GM12891 (cell line): ENCODE measurements at places on chromosomes 7 and 10.

- peak; percentile 68 for DNase-seq
Measured at GRCh38 chr7:35985126-35985754, 167.8 kb upstream of the EEPD1 start.

- no peak for DNase-seq
Measured at GRCh38 chr7:105985672-105986215, 22.7 kb downstream of the CDHR3 start.

DNA sequence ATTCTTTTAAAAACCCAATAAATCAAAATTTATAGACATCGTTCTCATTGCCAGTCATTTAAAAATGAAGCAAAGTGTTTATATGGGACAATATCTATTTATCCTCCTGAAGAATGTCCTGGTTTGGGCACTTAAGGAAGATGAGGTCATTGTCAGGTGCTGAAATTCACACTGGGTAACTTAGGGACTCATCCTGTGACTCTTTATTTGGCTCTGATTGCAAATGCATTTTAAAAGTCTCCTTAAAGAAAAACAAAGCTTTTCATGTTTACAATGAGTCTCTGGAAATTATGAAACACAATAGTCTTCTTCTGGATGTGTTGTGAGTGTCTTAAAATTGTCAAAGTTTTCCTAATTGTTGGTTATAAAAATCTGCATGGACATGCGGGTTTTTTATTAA, 69.5 kb upstream of the GPR158 start:
- DNase-seq, result no peak

- DNase-seq, result no peak
Measured at GRCh38 chr10:119538632-119539358, 3.7 kb downstream of the RGS10 start.

DNA sequence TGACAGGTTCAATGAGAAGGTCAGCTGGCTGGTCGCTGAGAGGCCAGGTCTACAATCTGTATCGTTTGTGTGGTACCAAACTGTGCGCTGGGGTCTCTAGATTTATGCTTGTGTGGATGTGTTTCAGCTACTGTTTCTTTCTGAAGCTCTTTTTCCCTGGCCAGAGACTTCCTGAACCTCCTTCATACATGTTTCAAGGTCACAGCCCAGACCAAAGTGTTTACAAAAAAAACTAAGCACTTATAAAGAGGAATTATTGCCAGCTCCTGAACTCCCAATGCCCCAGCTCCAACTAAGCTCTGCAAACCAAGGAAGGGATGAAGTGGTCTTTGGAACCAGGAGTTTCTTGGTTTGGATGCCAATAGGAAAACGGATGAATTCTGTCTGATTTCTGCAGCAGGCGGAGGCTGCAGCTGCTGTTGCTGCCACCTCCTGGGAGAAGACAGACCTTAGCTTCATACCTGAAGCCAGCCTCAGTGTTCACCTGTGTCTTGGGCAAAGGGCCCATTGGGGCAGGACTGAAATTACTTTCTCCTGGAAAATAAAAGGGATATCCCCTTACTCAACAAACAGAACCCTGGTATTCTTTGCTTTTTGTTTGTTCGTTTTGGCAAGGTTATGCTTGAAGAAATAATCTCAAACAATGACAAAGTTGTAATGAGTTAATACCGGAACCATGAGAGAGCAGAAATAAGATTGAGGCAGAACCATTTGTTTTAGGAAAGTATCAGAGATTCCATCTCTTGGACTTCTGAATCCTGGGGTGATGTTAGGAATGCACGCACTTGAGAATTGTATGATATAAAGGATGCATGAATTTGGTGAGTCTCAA, 24.6 kb upstream of the MKLN1 start:
- no peak for DNase-seq

GRCh38 chr7:151309311-151309710, 32.3 kb upstream of the NUB1 start:
- DNase-seq, result no peak

DNA sequence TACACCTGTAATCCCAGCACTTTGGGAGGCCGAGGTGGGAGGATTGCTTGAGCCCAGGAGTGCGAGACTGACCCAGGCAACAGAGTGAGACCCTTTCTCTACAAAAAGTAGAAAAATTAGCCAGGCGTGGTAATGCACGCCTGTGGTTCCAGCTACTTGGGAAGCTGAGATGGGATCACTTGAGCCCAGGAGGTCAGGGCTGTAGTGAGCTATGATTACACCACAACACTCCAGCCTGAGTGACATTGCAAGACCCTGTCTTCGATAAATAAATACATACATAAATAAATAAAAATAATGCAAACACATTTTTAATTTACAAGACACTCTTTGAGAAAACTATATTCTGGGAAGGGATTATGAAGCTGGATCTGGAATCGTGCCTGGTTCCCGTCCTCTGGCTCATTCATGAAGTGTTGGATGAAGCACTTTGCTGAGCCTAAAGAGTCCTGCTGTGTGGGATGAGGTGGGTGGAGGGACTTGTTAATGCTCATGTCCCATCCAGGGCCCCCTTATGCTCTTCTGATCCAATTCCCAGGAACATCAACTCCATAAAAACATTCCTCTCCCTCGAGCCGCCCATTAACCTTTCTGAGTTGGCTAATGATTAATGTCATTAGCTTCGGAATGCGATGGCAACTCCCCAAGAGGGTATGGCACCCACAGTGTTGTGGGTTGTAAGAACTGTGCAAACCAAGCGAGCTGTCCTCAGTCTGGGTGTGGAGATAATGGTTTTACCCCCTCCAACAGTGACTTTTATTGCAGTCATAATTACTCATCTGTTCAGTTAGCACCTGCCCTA, 236.3 kb downstream of the BAMBI start:
- DNase-seq, result no peak

GRCh38 chr10:112980937-112981336, 30.9 kb downstream of the TCF7L2 start:
- DNase-seq, result no peak

GRCh38 chr7:142563470-142563869, 185.8 kb upstream of the PRSS1 start:
- no peak for DNase-seq

DNA sequence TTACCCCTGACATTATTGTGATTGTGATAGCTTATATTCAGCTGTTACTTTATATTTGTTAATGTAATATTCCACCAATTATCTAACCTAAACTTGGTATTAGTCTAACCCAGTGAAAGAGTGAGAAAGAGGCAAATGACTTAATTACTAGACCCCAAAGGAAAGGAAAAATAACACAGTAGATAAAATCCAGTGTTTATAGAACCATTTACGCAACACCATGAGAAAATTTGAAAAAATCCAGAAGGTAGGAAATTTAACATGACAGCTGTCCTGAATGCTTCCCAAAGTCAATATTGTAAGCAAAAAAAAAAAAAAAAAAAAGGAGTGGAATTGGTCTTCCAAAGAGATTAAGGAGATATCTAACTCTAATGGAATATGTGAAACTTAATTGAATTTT, 741.5 kb upstream of the GHITM start:
- no peak for DNase-seq

DNA sequence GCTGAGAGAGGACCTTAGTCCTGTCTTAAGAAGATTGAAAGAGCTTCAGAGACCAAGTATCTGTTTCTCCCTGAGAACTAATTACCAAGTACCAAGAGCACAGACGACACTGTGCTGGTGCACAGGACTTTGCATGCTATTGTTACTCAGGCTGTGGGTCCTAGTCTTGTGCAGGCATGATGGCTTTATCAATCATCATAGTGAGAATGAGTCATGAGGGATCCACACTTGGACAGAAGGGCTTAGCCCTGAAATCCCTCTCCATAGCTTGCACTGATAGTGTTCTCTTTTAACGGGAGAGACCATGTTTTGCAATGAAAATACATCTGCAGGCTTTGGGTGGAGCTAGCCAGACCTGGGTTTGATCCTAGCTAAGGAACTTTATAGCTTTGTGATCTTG, 93.3 kb downstream of the SORCS3 start:
- no peak for DNase-seq

DNA sequence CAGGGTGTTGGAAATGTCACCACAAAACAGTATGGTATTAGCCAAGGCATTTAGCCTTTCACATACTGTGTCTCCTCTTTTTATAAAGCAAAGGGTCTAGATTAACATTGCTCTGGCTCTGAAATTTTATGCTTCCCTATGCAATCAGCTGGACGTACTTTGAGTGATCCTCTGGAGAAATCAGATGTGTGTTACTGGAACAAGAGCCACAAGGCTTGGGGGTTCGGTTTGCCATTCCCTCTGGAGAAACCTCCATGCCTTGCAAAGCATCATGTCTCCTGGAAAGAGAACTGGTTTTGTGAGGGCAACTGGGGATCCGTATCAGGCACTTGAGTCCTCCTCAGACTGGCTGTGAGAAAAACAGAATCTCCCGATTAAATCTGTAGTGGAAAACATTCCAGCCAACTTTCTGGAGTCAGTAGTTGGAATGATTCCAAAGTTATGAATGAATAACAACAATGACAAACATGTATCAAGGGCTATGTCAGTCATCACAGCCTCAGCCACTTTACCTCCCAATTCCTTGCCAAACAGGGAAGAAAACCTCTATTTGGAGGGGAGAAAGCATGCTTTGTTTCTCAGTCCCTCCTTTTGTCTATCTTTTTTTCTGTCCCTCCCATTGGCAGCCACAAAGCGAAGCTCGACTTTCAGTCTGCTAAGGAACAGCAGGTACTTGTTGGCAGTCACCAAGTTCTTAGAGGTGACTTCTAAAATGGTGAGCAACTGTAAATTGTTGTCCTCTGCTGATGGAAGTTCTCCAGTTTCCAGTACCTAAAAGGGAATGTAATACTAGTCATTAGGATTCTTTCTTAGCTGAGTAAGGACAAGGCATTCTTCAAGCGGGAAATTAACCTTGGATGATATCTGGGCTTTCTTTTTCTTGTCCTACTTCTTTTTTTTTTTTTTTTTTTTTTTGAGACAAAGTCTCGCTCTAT, 864.8 kb upstream of the AUTS2 start:
- no peak for DNase-seq

DNA sequence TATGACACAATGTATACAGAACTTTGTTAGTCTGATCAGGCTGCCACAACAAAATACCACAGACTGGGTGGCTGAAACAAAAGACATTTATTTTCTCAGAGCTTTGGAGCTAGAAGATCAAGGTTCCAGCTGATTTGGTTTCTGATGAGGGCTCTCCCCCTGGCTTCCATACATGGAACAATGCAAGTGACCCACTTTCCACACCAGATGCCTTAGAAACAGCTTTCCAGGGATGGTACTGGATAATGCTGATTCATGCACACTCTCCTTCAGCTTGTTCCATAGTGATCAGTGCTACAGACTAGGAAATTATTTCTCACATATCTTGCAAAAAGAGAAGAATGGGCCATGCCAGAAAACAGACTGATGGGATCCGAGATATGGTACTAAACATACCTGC, 1274.9 kb upstream of the SORCS1 start:
- DNase-seq, result no peak

DNA sequence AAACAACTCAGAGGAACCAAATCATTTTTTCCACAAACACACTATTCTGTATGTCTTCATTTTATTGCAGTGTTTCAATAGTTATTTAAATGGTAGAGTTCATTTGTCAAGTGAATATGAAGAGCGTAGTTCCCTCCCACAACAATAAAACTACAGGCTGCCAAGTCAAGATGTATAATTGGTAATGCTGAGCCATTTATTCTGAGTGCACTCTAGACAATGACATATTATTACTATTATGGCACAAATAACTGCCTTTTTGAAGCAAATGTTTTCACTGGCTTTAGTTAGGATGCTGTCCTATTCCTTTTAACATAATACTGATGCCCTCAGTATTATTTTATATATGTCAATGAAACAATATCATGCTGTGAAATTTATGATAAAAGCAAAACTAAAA, 102.7 kb upstream of the PCDH15 start:
- no peak for DNase-seq

DNA sequence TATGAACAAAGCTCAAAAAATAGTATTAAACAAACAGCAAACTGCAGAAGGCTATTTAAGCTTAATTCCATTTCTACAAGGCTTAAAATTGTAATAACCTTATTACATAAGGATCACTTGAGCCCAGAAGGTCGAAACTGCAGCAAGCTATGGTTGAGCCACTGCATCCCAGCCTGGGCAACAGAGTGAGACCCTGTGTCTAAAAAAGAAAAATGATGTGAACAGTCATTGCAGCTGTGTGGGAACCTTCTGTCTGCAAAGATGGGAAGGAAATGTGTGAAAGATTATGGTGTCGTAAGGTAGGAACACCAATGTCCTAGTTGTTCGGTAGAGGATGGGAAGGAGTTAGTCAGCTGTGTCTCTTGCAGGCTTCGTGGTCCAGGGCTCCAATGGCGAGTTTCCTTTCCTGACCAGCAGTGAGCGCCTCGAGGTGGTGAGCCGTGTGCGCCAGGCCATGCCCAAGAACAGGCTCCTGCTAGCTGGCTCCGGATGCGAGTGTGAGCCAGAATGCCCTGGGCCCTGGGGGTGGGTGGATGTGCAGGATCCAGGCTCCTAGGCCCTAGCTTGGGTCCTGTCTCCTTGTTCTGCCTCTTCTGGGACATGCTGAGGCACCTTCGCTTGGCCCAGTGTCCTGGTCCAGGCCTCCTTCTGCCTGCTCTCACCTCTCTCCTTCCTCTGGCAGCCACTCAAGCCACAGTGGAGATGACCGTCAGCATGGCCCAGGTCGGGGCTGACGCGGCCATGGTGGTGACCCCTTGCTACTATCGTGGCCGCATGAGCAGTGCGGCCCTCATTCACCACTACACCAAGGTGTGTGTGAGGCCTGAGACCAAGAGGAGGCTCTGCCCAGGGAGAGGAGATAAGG, 9.1 kb downstream of the C10orf62 start:
- DNase-seq, result no peak

DNA sequence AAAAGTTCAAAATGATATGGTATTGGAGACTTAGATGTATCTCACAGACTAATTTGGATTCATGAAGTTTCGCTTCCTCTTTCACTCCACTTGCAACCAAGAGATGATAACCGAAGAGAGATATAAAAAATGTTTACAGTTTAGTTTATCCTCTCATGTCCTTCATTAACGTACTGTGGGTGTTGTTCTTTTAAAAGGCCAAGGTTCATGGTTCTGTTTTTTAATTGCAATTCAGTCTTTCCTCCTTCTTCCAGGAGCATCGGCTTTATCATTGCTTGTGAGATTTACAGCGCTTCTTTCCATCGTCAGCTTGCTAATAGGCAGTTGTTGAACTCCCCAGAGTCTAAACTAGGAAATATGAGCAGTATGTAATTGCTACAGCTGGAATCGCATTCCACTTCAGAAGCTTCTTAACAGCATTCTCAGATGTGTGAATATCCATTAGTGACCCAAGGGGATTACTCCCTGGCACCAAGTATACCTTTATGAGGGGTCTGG, 75.9 kb upstream of the HGF start:
- no peak for DNase-seq
